DMS 273 treated with DMSO at 0.1 percent for 48 hours (cell line): ENCODE measurements at places on chromosomes 2 and 18.

DNA sequence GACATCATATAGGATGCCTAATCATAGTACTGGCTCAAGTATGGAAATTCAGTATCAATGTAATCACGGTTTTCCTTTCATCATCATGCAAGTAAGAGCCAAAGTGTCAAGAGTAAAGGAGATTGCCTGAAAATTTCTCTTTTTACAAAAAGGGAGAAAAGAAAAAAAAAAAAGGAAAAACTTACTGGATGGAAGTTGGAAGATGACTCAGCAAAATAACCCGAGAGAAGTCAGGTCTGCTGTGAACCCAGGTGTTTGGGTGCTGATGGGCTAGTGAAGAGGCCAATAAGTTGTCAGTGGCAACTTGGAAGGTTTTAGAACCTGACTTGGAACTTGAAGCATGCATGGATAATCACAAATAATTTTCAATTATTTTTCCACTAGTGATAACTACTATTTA is 441.9 kb upstream of the SLC14A2 start:
- no peak for DNase-seq

DNA sequence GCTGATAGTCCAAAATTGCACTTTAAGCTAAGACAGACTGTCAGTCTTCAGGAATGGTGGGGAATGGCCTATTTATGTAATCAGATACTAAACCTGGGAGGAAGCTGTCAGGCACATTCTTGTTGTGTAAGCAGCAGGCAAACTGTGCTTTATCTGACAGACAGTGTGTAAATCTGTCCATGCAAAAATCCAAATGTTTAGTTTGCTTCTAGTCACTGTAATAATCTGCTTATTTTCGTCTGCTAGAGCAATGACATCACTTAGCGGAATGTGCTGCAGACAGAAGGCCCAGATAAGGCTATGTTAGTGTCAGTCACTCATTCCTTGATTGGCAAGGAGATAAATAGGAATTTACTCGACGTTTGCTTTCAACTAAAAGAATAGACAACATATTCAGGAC is 263.5 kb downstream of the ZNF407 start:
- DNase-seq: no peak

GRCh38 chr2:54728669-54729120 is 5.2 kb downstream of the EML6 start:
- DNase-seq: no peak

DNA sequence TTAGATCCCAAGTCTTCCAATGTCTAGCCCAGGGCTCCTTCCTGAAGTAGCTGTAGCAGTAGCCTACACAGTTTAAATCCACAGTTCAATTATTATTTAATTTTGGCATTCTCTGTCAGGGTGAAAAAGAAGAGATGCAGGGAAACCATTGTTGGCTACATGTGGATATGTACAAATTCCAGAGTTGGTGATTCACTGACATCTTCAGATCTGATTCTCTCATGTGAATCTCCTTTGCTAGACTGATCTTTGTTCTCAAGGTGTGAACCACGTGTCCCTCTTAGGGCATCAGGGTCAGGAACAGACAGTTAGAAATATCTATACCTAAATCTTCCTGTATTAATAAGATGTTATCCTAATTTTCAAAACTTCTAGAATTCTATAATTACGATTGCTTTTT is 36.7 kb downstream of the ADCYAP1 start:
- no peak for DNase-seq

DNA sequence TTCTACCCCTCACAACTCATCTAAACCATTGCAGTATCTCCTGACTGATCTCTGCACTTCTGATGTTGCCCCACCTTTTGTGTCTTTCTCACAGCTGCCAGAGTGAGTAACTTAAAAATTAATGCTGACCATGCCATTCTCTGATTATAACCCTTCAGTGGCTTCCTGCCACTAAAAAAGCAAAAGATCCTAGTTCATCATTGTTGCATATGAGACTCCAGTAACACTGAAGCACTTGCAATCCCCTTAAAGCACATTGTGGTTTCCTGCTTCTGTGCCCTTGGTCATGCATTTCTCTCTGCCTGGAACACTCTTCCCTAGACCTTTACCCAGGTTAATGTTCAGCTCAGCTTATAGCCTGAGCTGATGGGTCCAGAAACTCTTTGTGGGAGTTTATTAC is 95.1 kb upstream of the WDSUB1 start:
- DNase-seq: no peak

DNA sequence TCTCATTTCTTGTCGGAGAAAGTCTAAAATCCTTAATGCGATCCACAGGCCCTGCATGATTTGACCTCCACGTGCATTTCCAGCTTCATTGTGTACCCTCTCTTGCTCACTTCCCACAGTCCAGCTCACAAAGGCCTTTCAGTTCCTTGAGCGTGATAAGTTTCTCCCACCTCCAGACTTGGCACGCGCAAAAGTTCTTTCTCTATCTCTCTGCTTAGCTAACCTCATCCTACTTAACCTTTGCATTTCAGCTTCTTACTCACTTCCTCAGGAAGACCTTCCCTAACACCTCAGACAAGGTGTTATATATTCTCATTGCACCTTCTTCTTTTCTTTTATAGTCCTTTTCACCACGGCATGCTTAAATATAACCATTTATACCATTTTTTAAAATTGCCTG is 124.8 kb upstream of the XPO1 start:
- DNase-seq: no peak

DNA sequence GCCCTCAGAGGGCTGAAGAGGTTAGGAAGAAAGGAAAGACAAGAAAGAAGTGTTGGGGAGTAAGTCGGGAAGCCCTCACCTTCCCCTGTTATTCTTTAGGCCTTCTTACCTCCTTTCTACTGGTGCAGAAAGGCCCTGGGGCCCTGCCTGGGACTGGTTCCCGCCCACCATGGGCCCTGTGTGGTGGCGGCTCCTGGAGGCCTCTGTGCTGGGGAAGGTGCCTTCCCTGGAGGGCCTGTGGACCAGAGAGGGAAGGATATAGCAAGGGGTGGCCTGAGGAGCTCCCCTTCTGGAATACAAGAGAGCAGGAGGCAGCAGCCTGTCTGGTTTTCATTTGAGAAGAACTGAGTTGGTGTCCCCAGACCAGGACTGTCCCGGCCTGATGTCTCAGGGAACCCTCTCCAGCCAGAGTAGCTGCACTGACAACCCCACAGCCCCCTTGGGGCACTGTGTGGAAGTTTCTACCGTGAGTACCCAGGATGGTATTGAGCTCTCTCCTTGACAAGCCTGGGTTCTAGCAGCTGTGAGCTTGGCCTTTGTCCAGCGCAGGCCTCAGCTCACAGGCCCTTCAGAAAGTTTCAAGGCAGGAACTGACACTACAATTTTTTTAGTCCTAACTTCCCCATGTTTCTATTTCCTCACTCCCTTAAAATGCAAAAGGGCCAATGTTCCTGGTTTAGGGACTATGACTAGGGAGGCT is 47.1 kb downstream of the EFR3B start:
- no peak for DNase-seq

DNA sequence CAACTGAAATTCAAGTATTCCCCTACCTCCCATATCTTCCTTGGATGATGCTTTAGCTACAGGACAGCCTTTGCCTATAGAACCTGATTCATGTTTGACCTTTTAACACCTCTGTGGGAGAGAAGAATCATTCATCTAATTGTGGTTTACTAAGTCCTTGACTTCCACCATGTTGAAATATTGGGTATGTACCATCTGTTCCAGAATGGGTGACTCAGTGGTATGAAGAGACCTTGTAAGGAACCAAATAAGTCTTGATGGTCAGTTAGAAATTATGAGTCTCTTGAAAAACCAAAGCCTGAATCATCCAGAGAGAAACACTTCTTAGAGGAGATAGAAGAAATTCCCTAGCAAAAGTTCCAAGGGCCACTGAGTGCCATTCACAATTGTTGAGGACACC is 27.5 kb downstream of the STAMBP start:
- no peak for DNase-seq

- peak; percentile 93 for DNase-seq
These were observed 19.9 kb upstream of the SCYGR1 start for GRCh38 chr2:227407591-227408151.

DNA sequence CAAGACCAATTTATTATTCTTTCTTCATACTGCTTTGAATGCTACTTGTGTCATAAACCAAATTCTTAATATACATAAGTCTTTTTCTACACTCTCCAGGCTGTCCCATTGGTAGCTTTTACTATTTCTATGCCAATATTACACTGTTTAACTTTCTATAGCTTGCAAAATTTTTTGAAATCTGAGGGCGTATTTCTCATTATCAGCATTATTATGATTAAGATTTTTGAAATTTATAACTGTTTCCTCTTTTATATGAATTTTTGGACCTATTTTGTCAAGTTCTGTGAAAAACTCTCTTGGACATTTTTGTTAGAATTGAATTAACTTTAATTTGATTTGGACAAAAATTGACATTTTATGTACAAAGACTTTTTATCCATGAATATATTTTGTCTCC is 98.6 kb downstream of the GFPT1 start:
- DNase-seq: no peak

- no peak for DNase-seq
These were observed 100.2 kb downstream of the PID1 start for GRCh38 chr2:229170916-229171315.

DNA sequence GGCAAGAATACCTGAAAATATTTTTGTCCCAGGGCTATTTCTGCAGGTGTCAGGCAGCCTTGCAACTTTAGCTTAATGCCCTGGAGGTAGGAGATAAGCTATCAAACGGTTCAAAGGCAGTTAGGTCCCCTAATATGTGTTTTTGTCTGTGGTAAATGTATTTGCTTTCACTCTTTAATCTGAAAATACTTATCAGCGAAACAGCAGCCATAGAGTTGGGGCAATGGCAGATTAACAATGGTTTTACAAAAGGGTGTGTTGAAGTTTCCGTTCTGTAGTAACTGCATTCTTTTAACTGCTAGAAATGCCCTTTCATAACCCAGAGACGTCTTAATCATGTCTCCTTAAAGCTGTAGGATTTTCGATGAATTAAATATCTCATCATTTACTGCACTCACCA is 265.0 kb upstream of the TRIB2 start:
- DNase-seq: no peak

DNA sequence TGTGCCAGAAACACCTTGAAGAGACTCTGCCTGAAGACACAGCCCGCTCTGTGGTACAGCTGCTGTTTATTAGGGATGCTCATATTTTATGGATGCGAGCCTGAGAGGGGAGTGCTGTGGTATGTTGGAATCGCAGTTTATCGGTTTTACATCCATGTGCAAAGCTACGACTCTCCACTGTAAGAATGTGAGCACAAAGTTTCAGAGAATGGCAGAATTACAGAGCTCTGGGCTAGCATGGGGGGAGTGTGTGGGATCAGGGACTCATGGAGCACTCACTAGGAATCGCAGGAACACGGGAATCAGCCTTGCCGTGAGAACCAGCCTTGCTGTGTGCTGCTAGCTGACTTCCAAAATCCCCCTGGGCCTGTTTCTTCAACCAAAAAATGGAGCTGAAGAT is 199.9 kb downstream of the RNF144A start:
- no peak for DNase-seq

GRCh38 chr18:78976765-78977636 is 2.6 kb upstream of the SALL3 start:
- no peak for DNase-seq

- DNase-seq: peak; percentile 93
These were observed 540 bp upstream of the RAB10 start for GRCh38 chr2:26033270-26033817.

GRCh38 chr2:42101206-42102023 is 53.6 kb downstream of the PKDCC start:
- no peak for DNase-seq

- DNase-seq: no peak
These were observed 14.2 kb upstream of the WIPF1 start for GRCh38 chr2:174611854-174612253.

GRCh38 chr2:27059141-27059820 is 7.8 kb downstream of the AGBL5 start:
- DNase-seq: no peak

- DNase-seq: no peak
These were observed 35.9 kb downstream of the SMC6 start for GRCh38 chr2:17717666-17718065.

DNA sequence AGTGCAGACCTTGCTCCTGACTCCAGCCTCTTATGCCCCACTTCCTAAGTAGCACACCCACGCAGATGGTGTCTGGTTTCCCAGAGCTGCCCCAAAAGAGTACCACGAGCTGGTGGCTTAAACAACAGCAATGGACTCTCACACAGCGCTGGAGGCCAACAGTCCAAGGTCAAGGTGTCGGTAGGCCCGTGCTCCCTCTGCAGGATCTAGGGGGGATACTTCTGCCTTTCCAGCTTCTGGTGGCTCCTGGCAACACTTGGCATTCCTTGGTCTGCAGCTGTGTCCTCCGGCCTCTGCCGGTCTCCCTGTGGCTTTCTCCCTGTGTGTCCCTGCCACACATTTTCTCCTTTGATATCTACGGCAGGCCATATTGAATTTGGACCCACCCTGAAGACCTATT is 99.0 kb downstream of the TSHZ1 start:
- no peak for DNase-seq

DNA sequence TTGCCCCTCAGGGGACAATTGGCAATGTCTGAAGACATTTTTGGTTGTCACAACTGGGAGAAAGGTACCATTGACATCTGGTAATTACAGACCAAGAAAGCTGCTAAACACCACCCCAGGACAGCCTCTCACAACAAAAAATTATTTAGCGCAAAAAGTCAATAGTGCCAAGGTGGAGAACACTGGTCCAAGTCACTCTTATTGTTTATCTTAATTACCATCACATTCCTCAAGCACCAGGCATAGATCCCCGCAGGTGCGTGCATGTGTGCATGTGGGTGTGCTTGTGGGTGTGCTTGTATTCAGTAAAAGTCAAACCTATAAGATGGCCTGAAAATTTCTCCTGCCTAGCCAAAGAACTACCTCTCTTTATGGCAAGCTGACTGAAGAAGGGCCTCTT is 74.9 kb upstream of the WDR75 start:
- DNase-seq: no peak

- no peak for DNase-seq
These were observed 47.0 kb downstream of the INHBB start for GRCh38 chr2:120392923-120393322.

DNA sequence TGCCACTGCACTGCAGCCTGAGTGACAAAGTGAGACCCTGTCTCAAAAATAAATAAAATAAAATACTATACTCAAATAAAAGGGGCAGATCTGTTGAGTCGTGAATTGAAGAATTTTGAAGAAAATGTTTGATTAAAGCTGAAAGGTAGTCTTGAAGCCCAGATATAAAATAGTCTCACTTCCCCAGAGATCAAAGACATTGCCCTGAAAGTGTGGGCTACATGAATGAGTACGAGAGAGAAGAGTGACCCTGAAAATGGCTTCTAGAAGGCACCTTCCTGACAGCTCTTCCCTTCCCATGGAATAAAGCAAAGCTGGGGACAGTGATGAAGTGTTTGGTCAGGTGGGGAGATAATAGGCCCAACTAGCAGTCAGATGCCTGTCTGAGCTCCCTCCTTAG is 13.8 kb upstream of the FZD5 start:
- no peak for DNase-seq

DNA sequence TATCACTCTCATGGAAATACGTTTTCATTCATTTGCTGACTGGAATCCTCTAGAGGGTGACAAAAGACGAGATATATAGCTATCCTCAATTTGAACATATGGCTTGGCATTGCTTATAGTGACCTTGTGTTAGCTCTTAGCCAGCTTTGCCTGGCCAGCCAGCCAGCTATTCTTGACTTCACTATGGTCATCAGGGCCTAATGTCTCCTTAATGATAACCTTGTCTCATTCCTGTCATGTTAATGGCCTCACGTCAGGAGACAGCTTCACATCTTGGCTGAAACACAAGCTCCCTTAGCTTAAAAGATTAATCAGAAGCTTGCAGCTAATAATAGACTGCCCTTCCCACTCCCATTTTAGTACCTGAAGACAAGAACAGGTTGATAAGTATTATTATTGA is 1517.5 kb upstream of the PIK3C3 start:
- DNase-seq: no peak

GRCh38 chr18:8389391-8390340 is 219.6 kb upstream of the RAB12 start:
- DNase-seq: no peak
